ENCODE measurements at places on chromosomes 6 and 20.

DNA sequence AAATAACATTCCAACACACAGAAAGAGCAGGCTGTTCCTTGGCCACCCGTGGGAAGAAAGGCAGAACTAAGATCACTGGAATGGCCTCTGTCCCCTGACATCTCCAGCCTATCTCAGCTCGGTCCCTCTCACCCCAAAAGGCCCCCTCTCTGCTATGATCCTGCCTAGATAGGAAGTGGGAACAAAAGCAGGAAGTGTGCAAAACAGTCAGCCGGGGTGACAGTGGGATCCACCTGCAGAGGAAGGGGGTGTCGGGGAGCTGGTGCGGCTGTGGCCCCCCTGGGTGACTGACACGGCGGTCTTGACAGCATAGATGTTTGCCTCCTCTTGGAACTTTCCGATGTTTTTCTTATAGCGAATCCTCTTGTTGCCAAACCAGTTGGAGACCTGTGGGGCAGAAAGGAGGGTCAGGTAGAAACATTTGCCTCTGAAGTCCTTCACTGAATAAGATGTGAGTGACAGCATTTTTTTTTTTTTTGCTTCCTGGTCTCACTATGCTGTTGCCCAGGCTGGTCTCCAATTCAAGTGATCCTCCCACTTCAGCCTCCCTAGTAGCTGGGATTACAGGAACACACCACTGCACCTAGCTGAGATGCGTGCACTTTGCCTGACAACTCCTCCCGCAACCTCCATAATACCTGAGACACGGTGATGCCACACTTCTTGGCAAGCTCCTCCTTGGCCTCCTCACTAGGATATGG, 2.8 kb downstream of the PBX2 start:
- no peak for DNase-seq

DNA sequence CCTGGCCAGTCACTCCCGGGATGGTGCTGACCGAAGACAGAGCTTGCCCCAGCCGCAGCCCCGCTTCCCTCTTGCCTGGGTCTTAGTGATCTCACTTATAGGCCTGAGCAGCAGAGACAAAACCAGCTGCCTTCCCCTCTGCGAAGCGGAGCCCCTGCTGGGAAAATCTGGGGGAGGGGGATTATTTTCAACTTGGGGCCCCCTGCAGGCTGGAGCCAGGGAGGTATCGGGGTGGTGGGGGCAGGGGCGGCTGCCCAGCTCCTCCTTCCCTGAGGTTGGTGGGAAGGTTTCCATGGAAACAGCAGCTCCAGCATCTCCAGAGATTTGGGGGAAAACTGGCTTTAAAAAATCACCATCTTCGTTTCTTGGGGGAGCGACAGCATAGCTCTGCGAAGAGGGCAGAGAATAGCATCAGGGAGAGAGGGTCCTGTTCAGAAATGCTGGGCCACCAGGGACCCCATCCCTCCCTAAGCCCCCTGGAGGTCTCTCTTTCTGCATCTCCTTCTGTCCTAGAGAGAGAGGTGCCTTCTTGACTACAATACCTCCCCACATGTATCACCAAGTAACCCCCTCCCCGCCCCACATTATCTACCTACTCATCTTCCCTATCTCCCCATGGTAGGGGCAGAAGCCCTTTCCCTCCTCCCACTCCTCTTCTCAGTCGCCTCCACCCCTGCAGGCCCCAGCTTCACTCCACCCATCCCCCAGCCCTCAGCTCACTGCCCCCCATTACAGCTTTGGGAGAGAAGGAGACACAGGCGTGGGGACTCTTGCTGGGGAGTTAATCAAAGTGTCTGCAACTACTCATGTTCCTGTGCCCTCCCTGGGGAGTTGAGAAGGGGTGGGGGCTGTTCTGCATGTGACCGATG, 88.4 kb upstream of the CCDC167 start:
- peak; percentile 16 for DNase-seq

GRCh38 chr6:169566319-169566718, 135.5 kb downstream of the WDR27 start:
- no peak for DNase-seq

GRCh38 chr20:36369739-36370138, 63.6 kb downstream of the DLGAP4 start:
- DNase-seq: no peak

DNA sequence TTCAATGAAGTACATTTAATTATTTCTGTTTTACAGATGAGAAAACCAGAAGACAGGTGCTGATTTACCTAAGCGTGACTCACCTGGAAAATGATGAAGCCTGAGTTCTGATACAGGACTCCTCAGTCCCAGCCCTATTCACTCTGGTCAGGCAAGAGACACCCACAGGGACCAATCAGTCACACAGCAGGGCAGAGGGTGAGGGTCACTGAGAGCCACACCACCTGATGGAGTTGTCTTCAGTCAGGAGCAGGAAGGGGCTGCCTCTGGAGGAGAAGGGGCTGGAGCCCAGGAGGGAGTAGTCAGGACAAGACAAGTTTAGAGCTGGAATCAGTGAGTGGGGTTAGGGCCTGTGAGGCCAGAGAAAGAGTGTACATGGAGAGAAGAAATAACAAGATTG, 251.2 kb upstream of the MOCS1 start:
- no peak for DNase-seq

DNA sequence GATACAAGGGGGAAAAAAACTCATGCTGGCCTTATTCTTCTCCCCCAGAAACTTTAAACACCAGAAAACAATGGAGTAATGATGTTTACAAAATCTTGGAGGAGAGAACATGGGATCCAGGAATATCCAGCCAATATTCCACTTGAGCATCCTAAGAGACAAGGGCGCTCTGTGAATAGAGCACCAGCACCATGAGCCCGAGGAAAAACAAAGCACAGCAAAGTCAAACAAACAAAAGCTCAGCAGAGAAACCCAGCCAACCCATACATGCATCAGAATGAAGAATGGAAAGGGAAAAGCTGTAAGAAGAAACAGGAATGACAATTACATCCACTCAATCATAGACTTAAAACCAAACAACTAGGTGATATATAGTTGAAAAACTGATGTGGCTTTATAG, 4.6 kb upstream of the NAA20 start:
- no peak for DNase-seq

DNA sequence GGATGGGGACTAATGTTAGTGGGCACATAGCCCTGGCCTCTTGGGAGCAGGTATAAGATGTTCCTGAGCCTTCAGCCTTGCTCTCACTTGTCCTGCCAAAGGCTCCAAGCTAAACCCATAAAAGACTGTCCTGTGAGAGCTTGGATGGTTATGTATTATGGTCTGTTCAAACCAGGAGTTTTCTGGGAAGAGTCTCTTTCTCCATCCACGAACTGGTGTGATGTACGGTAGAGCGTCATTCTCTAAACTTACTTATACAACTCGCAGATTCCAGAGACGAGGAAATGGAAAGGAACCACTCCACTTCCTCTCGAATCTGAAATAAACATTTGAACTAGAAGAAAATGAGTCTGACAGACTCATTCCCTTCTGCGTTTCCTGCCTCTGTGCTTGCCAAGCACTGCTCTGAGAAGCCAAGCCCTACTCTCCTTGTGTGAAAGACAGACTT, 5.3 kb downstream of the SOBP start:
- DNase-seq: no peak

- DNase-seq: no peak
Measured at GRCh38 chr20:48635791-48636267, 192.0 kb downstream of the PREX1 start.

- DNase-seq: no peak
Measured at GRCh38 chr6:14932485-14933182, 313.2 kb upstream of the JARID2 start.

- DNase-seq: no peak
Measured at GRCh38 chr6:17416806-17417205, 23.4 kb downstream of the CAP2 start.

DNA sequence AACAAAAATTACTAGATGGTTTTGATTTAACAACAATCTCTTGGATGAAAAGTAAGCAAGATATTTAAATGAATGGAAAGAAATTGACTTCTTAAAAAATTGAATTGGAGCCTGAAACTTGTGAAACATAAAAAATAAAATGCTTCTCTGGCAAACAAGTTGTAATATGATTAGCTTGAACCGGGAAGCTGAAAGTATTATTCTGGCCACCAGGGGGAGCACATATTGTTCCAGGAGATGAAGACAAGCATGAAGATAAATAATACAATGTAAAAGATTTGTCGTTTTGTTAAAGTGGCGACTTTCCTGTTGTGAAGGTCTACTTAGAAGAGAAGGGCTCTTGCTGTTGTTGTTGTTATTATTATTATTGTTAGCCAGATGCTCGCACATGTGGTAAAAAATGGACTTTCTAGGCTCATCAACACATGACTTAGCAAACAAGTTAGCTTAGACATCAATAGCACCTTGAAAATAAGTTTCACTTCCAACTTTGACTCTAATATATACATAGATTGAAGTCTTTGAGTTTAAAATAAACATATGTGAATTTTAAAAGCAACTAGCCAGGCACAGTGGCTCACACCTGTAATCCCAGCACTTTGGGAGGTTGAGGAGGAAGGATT, 14.2 kb downstream of the PAX1 start:
- peak; percentile 17 for DNase-seq
